Vagina (tissue), 2 donors: ENCODE measurements at places on chromosomes 16 and 17.
A peak's percentile ranks its signal among the peaks of the same experiment; 100 is the strongest.

GRCh38 chr16:53744449-53744848, 40.5 kb downstream of the FTO start:
- DNase-seq: no peak

GRCh38 chr16:69131167-69131838, 1.1 kb downstream of the CHTF8 start:
- no peak for DNase-seq

DNA sequence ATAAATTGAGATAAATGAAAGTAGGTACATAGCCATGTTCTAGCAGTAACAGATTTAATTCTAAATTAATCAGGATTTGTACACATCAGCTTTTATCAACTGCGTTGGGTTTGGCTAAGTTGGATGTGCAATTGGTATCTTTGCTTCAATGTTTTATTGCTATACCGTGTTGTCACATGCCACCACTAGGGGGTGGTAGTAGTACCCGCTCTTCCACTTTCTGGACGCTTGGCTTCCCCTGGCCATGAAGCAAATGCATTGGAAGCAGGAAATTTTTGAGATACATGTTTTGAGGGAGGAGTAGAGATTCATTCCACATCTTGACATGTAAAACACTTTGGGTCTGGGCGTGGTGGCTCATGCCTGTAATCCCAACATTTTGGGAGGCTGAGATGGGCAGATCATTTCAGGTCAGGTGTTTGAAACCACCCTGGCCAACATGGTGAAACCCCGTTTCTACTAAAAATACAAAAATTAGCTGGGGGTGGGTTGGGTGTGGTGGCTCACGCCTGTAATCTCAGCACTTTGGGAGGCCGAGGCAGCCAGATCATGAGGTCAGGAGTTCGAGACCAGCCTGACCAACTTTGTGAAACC, 58.6 kb downstream of the EMP2 start:
- no peak for DNase-seq

- DNase-seq: peak; percentile 96
These were observed 54.8 kb downstream of the SPECC1 start for GRCh38 chr17:20063665-20064648.

GRCh38 chr16:72246423-72246822, 74.5 kb upstream of the PMFBP1 start:
- no peak for DNase-seq

DNA sequence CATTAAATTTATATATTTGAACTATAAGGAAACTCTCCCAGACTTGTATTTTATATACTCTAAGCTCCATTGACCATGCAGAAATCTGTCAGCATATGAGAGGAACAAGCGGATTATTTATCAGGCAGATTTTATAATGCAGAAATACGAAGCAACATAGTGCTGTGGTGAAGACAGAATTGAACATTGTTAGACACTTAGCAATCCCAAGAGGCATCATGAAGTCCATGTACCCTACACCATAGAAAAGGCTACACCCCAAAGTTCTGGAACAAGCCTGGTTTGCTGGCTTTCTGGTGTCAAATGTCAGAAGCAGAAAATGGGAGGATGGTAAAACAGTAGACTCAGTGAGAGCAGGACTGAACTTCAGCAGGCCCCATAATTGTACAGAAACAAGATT, 241.1 kb downstream of the PRKCA start:
- DNase-seq: no peak

GRCh38 chr17:8487130-8487645, 51.5 kb downstream of the NDEL1 start:
- no peak for DNase-seq

- DNase-seq: no peak
These were observed 35.6 kb downstream of the RPA1 start for GRCh38 chr17:1865252-1866037.

- no peak for DNase-seq
These were observed 40.3 kb upstream of the MTSS2 start for GRCh38 chr16:70725912-70726828.

- no peak for DNase-seq
These were observed 742 bp upstream of the FBXO31 start for GRCh38 chr16:87384162-87384874.

- DNase-seq: no peak
These were observed 4.0 kb downstream of the CCDC92B start for GRCh38 chr17:2745317-2746037.

GRCh38 chr17:2071455-2072281, 16.8 kb downstream of the HIC1 start:
- no peak for DNase-seq

DNA sequence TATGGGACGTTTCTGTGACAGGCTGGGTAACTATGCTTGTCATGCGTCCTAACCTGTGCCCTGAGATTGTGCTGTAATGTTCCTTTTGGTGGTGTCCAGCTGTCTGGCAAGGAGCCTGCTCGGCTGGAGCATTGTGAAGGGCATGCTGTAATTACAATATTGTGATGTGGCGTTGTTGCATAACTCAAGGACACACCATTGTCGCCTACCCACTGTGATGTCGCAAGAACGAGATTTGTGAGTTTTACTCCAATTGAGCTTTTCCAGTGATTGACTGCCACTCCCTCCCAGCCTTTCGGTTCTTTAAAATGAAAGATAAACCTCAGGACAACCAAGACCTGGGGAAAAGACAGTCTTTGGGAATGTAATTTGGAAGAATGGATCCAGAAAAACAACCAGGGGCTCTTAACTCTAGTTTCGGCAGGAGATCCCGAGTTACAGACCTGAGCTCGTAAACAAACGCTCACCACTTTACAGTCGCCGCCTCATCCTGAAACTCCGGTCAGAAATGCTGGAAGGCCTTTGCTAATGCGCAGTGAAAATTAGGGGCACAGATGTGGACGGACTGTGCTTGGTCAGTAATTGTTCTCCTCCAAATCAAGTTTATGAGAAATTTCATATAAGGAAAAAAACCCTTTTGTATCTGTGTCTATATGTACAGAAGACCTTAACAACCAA, 1.3 kb downstream of the ZNF750 start:
- DNase-seq: no peak

GRCh38 chr17:63001689-63002394, 35.8 kb downstream of the TANC2 start:
- DNase-seq: no peak

- no peak for DNase-seq
These were observed 965 bp upstream of the TMC6 start for GRCh38 chr17:78129351-78130089.

DNA sequence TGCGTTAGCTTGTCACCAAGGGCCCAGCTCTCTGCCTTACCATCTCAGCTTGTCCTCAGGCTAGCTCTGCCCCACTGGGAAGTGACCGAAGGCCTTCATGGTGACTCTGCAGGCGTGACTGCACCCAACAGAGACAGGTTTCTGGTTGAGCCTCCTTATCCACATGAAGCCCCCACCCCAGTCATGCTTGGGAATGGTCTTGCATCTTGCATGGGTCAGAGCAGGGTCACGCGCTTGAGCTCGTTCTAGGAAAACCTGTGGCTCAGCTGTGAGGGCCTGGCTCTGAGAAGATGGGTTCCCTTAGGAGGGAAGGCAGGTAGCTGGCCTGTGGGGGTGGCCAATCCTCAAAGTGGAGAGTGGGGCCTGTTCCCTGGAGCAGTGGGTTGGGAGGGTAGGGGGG, 122.8 kb downstream of the BANP start:
- DNase-seq: no peak

DNA sequence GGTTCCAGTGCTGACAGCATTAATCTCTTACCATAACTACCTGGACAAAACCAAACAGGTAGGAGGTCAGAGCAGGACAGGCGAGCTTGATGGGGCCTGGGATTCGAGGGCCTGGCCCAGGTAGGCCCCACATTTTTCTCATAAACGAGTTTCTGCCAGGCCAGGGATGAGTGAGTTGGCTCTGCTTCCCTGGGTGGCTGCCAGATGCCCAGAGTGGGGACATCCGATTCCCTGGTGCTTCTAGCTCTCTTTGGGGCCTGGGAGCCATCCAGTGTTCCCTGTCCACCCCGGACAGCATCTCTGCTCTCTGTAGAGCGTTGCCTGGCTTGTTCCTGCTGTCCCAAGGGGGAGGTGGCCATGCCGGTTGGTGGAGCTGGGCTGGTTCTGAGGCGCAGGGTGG, 25.1 kb downstream of the TSC2 start:
- no peak for DNase-seq

DNA sequence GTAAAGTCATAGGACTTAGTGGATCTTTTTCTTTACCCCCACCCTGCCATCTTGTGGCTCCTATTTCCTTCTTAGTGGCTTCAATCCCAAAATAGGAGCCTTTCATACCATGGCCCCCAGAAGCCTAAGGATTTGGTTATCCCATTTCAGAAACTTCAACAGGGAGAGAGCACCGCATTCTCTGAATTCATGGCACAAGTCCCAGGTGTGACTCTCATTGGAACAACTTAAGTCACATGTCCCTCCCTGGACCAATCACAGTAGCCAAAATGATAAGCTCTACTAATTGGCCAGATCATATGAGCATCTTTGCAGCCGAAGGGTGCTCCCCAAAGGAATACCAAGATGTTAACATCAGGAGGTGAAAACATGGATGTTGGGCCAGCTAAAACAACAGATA, 43.2 kb downstream of the AXIN2 start:
- no peak for DNase-seq

- DNase-seq: no peak
These were observed 41.1 kb upstream of the CDH13 start for GRCh38 chr16:82585675-82586074.

GRCh38 chr17:7045492-7046126, 1.7 kb upstream of the SLC16A11 start:
- DNase-seq: no peak

DNA sequence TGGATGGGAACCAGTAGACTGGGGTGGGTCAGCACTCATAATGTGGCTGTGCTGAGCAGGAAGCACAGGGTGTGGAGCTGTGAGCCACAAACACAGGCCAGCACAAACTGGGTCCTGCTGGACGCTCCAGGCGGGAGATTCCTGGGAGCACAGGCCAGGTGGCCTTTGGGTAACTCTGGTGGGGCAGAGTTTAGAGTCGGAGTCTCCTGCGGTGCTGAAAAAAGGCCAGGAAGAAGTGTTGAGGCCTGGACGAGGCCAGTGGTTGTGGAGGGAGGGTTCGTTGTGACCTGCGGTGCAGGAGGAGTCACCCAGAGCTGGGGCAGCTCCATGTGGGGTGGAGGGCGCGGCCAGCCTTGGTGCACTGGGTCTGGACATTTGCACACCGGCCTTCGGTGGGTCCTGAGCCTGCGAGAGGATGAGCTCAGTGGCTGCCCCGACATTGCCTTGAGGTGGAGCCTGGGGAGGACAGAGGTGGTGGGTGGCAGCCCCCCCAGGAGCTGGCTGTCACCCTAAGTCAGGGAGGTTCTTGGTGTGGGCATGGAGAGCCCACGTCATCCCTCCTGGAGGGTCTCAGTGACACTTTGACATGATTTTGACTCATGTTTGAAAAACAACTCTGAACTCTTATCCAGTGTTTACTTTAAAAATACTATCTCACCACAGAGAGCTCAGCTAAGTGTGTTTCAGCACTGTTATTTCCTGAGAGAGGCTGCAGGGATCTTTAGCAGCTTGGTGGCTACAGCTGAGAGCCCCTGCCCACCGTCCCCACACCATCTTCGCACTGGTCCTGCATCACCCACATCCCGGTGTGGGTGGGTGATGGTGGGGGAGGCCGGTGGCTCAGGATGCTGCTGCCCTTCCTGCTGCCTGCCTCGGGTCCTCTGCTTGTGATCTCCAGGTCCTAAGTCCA, 98.7 kb downstream of the NPIPB11 start:
- DNase-seq: no peak

DNA sequence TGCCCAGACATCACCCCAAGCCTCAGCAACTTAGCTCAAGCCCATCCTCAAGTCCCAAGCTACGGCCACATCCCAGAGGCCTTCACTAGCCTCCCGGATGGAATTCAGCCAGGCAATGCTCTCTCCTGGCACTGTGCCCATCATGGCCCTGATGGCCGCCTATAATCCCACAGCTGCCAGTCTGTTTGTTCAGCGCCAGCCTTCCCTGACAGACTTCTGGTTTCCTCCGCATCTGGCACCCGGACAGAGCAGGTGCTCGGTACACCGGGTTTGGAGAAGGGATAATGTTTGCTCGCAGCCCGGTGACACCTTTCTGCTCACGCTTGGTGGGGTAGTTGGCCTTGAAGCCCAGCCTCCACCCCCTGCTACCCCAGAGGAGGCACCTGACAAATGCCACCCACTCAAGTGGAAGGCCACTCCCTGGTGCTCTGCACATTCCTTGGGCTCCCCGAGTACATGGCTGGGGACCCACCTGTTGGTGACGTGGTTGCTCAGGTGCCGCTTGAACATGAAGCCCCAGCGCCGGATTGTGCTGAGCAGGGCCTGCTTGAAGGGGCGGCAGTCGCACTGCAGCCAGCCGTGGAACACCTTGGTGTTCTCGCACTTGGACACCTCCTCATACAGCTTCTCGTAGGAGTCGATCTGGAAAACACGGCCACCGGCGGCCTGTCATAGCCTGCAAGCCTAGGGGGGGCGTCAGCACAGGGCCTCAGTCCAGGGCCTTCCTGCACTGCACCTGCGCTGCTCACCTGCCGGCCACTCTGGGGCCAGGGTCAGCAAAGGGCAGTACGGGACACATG, 47.1 kb downstream of the DNAH17 start:
- DNase-seq: no peak

DNA sequence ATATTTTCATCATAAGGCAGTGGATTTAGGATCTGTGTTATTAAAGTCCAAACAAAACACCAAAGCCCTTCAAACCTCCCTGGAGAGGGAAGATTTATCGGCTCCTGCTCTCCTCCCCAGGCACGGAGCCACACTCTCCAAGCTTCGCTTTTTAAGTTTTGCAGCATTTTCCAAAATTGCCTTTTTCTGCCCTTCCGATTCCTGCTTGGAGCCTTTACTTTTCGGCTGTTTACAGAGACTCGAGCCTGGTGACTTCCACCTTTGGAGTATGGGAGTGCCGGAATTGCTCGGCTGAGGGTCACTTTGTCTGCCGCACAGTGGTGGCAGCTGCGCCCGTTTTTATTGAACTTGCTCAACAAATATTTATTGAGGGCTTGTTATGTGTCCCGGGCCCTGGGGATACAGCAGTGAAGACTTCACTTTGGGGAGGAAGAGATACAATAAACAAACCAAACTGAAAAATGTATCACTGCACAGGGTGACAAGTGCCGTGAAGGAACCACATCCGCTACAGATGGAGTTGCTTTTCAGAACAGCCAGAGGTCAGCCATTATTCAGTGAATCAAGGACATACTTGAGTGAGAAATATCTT, 185.5 kb downstream of the NTN1 start:
- DNase-seq: no peak
